ENCODE measurements at places on chromosomes 5 and 9.

DNA sequence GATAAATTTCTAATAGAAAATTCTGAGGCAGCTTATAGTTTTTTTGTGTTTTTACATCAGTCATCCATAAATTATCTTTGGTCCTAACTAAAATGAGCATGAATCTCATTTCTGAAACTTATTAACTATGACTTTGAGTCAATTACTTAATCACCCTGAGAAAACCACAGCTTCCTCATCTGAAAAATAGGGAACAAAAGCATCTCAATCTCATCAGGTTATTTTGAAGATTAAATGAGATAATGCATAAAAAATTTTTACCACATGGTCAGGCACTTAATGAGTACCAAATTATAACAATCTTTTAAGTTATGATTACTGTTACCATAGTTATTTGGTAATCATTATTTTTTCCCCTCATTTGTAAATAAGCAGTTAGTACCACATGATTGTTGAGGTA is 279.1 kb downstream of the MAST4 start:
- no peak for DNase-seq

- no peak for DNase-seq
Observed at GRCh38 chr5:71778678-71779276, 59.7 kb downstream of the CARTPT start.

DNA sequence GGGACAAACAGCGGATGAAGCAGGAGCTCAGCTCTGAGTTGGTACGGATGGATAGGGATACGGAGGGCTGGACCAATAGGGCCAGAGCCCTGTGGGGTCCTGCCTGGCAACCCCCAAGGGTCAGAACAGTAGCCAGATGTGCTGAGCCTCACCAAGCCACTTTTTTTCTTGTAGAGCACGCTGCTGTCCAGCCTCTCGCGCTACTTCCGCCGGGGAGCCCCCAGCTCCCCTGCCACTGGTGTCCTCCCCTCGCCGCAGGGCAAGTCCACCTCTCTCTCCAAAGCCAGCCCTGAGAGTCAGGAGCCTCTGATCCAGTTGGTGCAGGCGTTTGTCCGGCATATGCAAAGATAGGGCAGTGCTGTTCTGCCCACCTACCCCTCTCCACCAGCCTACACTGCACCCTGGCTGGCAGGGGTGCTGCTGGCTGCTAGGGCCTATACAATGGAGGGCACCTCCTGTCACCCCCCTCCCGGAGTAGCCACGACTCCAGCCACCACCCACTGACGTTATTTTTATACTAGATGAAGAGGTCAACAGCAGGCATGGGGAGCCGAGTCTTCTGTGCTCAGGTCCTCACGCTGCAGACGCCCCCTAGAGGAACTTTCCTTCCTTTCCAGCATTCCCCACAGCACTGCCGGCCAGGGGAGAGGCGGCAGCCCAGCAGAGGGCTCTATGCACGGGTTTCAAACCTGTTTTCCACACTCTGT is 21.6 kb downstream of the SH3GLB2 start:
- DNase-seq, result peak; percentile 60

GRCh38 chr5:850511-851006 is at the start of gene ZDHHC11:
TSS of gene ZDHHC11 (minus strand) at chr5:850986. CDS start at chr5:850602, 384 bp downstream.
- DNase-seq, result no peak

DNA sequence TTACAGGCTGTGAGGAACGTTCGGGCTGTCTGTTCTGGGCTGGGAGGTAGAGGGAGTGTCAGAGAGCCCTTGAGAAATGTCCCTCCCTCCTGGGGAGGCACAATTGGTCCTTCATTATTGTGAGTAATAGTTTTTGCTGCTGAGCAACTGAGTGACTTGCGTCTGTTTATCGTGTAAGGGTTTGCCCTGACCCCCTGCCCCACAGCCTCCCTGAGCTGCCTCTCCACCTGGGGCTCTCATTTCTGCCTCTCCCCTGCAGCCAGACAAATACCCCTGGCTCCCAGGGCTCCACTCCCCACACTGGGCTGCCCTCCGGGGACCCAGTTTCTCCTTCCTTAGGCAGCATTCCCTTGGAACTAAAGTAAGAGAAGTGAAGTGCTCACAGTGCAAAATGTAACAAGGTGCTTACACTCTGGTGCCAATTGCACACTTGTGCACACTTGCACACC is 174.9 kb upstream of the MVB12B start:
- DNase-seq, result no peak

GRCh38 chr5:322942-323879 is 1.7 kb downstream of the AHRR start:
- no peak for DNase-seq

DNA sequence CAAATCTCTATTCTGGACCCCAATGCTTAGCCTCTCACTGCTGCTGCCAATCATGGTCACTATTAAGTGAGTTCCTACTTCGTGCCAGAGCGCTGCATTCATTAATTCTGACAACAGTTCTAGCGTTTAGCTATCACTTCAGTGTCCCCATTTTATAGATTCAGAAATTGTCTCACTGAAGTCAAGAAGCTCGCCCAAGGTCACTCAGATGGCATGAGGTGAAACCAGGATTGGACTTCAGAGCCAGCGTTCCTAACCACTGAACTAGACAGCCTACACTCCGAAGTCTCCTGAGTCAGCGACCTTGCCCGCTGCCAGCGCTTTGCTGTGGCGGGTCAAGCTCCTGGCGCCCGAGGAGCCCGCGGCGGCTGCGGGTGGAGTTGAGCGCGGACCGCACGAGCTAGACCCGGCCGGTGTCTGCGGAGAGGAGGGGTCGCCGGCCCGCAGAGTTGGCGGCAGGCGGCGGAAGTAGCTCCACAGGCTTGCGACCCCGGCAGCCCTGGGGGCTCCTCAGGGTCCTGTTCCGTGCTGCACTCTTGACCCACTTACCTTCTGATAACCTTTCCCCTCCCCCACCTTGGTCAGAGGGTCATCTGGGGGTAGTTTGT is 2.1 kb upstream of the GABRB2 start:
- DNase-seq, result no peak

GRCh38 chr9:83208065-83208850 is 145.3 kb upstream of the RASEF start:
- no peak for DNase-seq

- no peak for DNase-seq
Observed at GRCh38 chr9:90838581-90839154, 37.0 kb downstream of the SYK start.

GRCh38 chr5:68762201-68762600 is 331.6 kb upstream of the SLC30A5 start:
- DNase-seq, result no peak

DNA sequence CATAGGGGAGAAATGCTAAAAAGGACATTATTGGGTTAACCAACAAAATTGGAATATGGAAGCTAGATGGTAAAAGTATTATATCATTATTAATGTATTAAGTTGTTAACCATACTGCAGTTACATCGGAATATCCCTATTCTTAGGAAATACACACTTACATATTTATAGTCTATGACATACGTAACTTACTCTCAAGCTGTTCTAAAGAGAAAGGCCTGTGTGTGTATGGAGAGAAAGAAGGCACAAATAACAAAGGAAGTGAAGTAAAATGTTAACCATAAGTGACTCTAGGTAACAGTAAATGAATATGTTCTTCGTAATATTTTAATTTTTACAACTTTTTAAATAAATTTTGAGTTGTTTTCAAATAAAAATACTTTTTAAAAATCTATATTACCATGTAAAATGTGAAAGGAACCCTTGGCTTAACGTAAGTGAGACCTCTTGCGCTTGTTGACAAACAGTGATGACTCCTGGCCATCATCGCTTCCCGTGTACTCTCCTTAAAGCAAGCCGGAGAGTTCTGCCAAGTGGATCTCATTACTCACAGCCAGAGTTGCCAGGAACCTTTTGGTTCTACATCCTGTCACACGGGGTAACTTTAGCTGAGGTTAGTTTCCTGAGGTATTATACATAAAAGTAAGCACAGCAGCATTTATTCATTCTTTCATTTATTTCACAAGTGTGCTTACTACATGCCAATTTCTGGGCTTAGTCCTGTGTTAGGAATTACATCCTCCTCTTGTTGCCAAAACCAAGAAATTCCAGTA is 165.4 kb downstream of the EPB41L4A start:
- no peak for DNase-seq

DNA sequence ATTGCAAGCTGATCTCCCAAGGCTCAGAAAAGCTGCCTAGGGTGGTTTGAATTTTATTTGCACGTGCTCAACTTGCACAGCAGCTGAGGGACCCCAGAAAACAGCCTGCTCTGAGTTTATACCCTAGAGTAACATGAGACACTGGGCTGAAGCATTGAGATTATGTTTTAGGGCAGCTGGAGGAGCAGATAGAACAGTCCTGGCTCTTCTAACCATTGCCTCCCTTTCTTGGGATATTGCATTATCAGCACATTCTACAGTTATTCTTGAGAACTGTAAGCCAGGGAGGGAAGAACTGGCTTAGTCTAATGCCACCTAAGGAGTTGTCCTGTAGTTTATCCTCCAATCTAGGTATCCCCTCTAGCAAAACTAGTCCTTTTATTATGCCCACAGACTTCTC is 10.3 kb downstream of the SMC2 start:
- no peak for DNase-seq

DNA sequence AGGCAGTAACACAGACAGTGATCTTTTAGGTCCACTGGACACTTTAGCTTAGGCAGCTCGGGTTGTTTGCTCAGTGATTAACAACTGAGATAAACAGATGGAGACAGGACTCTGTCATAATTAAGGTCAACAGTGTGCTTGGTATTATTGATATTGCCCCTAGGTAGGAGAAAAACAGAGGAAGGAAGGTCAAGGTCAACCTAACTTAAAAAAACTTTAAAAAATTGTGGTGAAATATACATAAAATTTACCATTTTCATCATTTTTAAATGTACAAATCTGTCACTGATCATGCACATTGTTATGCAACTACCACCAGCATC is 2.1 kb upstream of the HSPA4 start:
- DNase-seq, result no peak

DNA sequence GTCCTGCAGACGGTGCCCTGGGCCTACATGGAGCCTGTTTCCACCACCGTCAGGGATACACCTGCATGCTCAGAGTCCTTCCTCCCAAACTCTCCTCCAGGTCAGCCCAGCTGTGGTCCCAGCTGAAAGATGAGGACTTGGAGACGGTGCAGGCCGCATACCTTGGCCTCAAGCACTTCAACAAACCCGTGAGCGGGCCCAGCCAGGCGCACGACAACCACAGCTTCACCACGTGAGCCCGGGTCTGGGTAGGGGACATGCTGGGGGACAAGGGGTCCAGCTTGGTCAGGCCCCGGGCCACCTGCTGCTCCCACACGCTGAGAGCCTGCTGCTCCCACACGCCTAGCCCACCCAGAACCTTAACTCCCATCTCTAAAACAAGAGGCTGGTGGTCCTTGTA is 16.6 kb upstream of the CARD19 start:
- no peak for DNase-seq

DNA sequence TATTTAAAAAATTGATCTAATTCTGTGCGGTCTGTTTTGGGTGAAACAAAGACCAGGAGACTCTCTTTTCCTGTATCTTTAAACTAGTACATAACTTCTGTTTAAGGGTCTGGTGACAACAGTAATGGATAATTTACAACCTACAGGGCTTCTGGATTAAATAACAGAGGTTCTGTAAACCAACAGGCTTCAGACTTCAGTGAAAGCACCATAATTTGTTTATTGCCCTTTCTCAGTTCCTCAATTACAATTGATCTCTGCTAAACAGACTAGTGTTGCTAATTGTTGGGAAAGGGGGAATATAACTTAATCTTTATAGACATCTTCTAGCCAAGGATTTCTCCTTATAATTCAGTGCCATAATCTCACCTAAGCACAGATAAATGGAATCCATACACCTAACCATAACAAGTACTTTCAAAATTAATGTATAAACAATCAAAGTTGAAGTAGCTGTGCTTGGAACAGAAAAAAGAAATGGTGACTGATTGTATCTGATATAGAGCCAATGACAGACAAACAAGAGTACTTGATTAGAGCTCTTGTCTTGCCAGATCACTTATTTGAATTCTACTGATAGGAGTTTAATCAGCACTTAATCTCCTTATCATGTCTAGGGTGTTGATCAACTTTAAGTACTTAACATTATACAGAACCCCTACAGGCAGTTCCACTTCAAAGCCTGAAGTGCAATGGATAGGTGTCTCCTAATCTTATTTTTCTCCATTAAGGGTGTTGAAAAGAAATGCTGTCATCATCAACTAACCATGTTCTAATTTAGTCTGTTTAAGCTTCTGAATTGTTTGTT is 536.0 kb downstream of the NR2F1-AS1 start:
- no peak for DNase-seq

DNA sequence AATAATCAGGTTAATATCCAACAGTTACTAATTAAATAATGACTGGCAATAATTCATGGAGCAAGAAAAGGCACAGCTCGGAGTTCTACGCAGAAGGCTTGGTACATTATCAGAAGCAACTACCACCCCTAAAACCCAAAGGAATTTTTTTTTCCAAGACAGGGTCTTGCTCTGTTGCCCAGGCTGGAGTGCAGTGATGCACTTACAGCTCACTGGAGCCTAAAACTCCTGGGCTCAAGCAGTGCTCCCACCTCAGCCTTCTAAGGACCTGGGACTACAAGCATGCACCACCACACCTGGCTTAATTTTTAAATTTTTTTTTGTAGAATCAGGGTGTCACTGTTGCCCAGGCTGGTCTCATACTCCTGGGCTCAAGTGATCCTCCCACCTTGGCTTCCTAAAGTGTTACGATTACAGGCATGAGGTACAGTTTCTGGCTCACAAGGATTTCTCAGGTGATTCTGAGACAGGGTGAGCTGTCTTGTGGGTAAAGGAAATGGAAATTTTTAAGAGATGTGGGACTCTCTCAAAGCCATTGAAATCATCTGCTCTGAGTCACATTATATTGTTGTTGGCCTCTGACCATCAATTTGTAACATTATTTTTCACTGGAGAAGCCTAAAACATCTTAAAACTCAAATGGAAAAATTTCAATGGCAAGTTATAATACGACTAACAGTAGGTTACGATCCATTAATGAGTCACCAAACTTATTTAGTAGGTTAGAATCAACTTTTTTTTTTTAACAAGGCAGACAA is 19.7 kb upstream of the HSDL2 start:
- DNase-seq, result no peak

- DNase-seq, result no peak
Observed at GRCh38 chr9:73210886-73211666, 59.4 kb downstream of the ANXA1 start.

GRCh38 chr9:121333950-121334773 is 35.9 kb downstream of the STOM start:
- no peak for DNase-seq

DNA sequence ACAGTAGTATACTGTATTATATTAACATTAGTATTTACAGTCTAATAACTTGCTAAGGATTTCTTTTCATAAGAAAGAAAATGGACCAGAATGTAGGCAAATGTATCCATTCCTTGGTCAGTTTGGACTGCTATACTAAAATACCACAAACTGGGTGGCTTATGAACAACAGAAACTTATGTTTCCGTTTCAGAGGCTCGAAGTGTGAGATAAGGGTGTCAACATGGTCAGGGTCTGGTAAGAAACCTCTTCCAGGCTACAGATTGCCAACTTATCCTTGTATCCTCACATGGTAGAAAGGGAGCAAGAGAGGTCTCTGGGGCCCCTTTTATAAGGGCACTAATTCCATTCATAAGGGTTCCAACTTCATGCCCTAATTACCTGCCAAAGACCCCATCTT is 9.2 kb upstream of the ESM1 start:
- no peak for DNase-seq

GRCh38 chr9:6632516-6633183 is 12.9 kb downstream of the GLDC start:
- DNase-seq, result no peak
